ENCODE measurements at places on chromosomes 16 and 17. TPM values are rescaled to one million over a fixed set of nuclear protein-coding genes. Genes with fewer than 3 reads are reported as not detected.

The CRISPLD2 gene
- 19.9 TPM for total RNA-seq

The SPN gene
- total RNA-seq = 0.17 TPM

The BCL6B gene
- total RNA-seq = 0.48 TPM

The TPSG1 gene
- not detected for total RNA-seq

The HSPB9 gene
- not detected for total RNA-seq

The TPSD1 gene
- not detected for total RNA-seq

GRCh38 chr17:28406473-28406814 is 432 bp upstream of the SLC46A1 start:
- no peak for DNase-seq

GRCh38 chr16:13743571-13743970 is 176.4 kb upstream of the ERCC4 start:
- no peak for DNase-seq

GRCh38 chr16:86215233-86215978 is 294.9 kb upstream of the FOXF1 start:
- DNase-seq = no peak

GRCh38 chr17:74430706-74431567 is 951 bp upstream of the GPRC5C start:
- peak; percentile 69 for DNase-seq

DNA sequence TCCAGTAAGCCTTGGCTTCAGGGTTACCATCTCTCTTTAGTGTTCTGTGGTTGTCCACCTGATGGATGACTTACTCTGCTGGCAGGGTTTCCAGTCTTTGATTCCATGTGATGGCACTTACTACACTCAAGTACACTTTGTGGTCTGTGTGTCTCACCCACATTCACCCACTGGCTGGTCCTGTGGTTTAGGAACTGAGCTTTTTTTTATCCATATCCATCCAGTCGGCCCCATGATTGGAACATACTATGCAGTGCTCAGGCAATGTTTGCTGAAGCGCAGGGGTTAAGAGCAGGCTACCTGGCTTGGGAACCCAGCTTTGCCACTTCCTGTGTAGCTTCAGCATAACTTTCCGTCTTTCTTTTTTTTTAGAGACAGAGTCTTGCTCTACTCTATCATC is 2.8 kb upstream of the FUS start:
- DNase-seq = no peak

- DNase-seq = peak; percentile 62
Observed at GRCh38 chr17:18250259-18250658, 8.3 kb downstream of the FLII start.

GRCh38 chr17:48322060-48322459 is 108.0 kb downstream of the SKAP1 start:
- no peak for DNase-seq

- no peak for DNase-seq
Observed at GRCh38 chr16:49912721-49913120, 56.8 kb upstream of the ZNF423 start.

DNA sequence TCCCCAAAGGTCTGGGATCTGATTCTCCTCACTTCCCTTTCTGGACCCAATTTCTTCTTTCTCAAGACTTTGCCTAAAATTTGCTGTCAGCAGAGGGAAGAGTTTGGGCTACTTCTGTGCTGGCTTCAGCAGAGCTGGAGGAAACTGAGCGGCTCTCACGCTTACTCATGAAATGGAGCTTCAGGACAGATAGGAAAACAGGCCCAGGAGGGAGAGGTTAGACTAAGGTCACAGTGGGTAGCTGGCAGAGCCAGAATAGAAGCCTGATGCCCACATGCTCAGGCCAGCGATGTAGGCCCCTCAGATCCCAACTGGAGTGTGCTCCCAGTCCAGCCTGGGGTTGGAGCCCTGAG is 593 bp downstream of the SLC38A7 start:
- no peak for DNase-seq

DNA sequence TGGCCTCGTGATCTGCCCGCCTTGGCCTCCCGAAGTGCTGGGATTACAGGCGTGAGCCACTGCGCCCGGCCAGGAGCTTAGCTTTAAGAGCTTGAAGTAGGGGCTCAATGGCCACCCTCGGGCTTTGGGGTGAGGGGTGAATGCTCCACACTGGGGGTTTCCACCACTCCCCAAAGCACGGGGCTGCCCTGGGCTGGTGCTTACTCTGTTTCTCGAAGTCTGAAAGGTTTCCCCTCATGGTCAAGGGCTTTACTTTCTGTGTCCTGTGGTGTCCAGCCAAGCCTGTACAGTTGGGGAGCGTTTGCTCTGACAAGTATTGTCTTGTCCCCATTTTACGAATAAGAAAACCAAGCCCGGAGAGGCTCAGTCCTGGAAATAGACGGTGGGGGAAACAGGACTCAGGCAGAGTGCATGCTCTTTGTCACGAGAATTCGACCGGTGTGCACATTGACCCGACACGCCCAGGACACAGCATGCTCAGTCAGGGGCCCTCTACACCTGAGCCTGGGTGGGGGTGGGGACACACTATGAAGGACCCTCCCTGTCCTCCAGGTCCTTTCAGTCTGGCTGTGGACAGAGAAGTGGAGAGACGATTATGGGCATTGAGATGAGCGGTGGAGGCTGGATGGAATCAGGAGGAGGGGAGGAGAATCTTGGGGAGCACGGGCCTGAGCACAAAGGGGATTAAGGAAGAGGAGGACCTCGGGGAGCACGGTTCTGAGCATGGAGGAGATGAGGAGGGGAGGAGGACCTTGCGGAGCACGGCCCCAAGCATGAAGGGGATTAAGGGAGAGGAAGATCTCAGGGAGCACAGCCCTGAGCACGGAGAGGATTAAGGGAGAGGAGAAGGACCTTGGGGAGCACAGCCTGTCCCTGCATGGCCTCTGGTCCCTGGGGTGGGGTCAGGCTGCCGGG is 7.5 kb downstream of the CD7 start:
- no peak for DNase-seq

- no peak for DNase-seq
Observed at GRCh38 chr16:87138316-87138715, 178.9 kb downstream of the C16orf95 start.

- DNase-seq = no peak
Observed at GRCh38 chr16:68289202-68289601, 21.5 kb downstream of the SLC7A6OS start.

DNA sequence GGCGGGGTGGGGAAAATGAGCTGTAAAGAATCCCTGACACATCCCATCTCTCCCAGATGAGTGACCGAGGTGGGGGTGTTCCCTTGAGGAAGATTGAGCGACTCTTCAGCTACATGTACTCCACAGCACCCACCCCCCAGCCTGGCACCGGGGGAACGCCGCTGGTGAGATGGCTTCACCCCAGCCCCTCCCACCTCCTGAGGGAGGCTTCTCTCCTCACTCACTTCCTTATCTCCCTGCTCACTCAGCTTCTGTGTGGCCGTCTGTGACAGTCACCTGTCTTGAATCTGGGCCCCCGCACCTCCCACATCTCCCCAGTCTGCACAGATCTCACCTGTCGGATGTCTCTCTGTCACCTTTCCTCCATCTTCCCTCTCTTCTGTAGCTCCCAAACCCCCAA is 13.4 kb downstream of the PDK2 start:
- DNase-seq = no peak

GRCh38 chr17:63946440-63947363 is 14.6 kb upstream of the CD79B start:
- DNase-seq = peak; percentile 43

GRCh38 chr17:15507001-15507400 is 39.6 kb upstream of the CDRT4 start:
- DNase-seq = no peak

DNA sequence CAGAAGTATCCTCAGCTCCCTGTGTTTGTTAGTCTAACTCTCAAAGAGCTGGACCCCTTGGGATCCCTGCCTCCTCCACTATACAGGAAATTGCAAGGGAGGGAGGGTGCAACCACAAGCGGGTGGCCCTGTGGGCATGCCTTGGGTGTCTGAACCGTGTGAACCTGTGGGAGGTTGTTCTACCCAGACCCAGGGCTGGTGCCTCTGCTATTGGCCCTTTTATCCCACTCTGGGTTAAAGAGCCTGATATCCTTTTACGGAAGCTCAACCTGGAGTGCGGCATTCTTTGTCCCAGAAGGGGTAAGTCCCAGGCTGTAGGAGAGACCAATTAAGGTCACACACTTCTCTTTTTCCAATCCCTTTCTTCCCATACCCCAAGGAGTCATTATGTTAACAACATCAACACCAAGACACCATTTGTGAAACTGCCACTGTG is 53.4 kb downstream of the ARSG start:
- DNase-seq = no peak

- DNase-seq = no peak
Observed at GRCh38 chr16:62741692-62742091, 705.5 kb upstream of the CDH8 start.

DNA sequence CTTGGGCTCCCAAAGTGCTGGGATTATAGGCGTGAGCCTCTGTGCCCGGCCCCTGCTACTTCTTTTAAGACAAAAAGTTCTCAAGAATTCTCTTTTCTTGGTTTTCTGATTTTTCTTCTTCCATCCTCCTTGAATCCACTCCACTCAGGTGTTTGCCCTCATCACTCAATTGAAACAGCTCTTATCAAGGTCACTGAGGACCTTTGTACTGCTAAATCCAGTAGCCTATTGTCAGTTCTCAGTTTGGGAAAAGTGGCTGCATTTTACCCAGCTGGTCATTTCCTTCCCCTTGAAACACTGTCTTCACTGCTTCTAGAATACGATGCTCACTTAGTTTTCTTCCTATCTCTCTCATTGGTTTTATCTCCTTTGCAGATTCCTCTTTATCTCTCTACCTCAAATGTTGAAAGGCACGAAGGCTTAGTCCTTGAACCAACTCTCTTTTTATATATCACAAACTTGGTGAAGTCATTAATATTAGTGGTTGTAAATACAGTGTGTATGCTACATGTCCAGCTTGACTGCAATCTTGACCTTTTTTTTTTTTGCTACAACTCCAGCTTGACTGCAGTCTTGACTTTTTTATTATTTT is 29.8 kb downstream of the ZNRF1 start:
- no peak for DNase-seq

DNA sequence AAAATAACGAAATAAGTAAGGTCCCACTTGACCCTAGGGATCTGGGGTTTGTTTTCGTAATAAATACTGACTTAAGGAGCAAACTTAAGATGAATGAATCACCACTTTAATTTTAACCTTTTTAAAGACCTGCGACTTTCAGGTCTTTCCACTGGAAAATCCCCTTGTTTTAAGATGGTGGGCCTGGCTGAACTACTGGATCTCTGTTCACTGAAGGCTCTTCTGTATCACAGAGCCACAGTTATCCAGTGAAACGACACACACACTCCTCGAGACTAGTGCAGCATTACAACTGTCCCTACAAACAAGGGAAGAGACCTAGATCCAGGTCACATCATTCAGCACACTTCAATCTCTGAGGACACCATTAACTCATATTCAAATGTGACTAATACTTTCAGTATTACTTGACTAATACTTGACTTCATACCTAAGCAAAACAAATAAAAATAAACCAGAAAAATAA is 299.0 kb downstream of the CEP112 start:
- DNase-seq = no peak

GRCh38 chr16:20803561-20804214 is 2.6 kb downstream of the ERI2 start:
- no peak for DNase-seq

GRCh38 chr17:41555105-41555887 is 16.6 kb downstream of the KRT9 start:
- DNase-seq = peak; percentile 77

GRCh38 chr16:69204172-69204571 is 17.2 kb downstream of the SNTB2 start:
- no peak for DNase-seq

DNA sequence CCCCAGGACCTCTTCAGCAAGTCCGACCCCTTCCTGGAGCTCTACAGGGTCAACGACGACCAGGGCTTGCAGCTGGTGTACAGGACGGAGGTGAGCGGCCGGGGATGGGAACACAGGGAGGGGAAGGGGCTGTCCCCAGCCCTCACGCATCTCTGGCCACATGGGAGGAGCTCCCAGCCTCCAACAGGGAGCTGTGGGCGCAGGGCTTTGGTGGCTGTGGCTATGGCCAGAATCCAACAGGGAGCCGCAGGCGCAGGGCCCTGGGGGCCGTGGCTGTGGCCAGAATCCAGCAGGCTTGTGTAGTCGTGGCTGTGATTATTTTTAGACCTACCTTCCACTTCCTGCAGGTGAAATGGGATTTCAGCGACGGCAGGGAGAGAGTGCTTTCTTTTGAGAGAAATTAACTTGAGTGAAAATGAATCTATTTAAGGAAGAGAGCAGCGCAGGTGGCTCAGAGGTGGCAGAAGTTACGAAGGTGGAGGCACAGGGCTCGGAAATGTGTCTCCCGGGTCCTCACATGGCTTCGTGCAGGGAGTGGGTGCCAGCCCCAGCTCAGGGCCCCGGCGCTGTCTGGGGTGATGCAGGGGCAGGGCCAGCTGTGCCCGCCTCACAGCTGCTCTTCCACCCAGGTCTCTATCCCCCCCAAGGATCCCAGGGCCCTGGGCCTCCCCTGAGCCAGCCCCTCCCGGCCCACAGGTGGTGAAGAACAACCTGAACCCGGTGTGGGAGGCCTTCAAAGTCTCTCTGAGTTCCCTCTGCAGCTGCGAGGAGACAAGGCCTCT is 9.4 kb downstream of the CPNE7 start:
- no peak for DNase-seq

DNA sequence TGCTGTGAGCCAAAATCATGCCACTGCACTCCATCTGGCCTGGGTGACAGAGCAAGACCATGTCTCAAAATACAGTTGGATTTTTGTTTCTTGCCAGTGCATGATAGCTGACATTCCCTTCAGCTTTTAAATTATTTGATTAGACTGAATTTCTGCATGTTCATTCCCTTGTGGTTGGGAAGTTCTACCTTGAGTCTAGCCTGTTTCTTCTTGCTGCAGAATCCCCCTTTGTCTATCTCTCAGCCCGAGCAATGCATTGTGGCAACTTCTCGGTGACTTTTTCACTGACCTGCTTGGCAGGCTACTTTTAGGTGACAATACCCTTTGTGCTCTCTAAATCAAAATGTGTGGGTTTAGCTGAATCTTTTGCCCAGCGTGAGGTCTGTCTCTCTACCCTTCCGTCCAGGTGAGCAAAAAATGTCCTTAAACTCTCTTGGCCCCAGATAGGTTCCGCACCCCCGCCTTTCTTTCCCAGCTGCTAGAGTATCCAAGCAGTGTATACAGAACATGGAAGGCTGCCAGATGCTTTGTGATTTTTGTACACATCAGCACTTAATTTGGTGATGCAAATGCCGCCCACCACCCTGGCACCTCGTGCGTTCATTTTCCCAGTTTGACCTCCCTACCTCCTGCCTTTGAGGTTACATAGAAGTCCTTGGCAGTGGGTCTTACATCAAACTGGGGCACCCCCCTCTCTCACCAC is 130.2 kb downstream of the ABCC6 start:
- no peak for DNase-seq
